GM12878 (cell line): ENCODE measurements at places on chromosomes 4 and X. TPM values are rescaled to one million over a fixed set of nuclear protein-coding genes. Genes with fewer than 3 reads are reported as not detected.

DNA sequence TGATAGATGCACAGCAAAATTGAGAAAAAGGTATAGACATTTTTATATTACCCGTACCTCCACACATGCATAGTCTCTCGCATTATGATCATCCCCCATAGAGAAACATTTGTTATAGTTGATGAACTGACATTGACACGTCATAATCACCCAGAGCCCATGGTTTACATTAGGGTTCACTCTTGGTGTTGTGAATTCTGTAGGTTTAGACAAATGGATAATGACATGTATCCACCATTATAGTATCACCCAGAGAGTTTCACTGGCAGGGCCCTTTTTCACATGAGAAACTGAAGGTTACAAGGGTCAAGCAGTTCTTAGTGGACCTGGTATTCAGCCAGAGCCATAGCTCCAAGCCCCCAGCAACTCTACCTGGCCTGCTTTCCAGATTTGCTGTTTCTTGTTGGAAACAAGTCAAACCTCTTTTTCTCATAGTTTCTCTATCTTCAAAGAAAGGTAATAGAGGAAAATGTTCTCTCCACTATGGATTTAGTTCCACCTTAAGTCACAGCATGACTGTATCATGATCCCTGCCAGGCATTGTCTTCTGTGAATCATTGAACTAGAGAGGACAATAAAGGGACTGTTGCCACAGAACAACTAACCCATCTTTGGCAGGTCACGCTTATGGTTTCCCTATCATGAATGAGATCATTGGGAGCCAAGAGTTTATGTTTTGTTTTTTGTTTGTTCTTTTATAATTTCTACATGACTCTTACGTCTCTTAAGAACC is 64.0 kb downstream of the HHIP start:
- no peak for DNase-seq

AMOT gene
- total RNA-seq = 12.5 and 14.5 TPM in 2 replicates

GRCh38 chr4:121408-122084 is 2.8 kb upstream of the ZNF718 start:
- no peak for DNase-seq

- DNase-seq = no peak
These were observed 4.5 kb upstream of the ZNF330 start for GRCh38 chr4:141216002-141216761.

DNA sequence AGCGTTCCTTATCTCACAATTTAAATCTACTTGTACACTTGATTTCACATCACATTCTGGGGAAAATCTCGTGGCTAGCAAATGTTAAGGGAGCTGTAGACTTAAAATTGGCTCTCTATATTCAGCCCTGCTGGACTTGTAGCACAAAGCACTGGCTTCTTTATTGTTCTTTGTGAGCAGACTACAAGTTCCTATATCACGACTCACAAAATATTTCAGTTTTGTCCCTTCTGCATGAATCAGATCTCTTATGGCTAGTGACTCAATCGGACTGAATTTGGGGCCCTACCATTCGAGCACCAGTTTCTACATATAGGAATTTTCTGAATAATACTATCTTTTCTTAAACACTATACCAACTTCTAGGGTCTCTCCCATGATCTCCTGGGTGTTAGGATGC is 390.1 kb downstream of the ADAM29 start:
- DNase-seq = no peak

NKX3-2 gene
- not detected in 2 replicates for total RNA-seq

DNA sequence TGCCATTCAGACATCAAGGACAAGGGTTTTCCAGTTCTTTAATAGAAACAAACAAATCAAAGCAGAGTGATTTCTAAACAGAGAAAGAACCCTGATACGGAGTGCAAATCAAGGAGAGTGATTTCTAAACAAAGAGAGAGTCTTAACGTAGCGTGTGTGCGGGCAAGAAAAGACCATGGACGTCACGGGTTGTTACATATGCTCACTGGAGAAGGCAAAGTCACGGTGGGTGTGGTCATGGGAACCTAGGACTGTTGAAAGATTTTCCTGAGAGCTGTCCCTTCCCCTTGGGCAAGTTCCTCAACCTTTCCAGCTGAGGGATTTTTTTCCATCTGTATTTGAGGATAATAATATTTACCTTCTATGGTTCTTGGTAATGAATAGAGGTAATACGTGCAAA is 95.0 kb upstream of the SLC34A2 start:
- no peak for DNase-seq

HEPH gene
- total RNA-seq = 0.35 and 0.41 TPM in 2 replicates

UGT2B28 gene
- not detected in 2 replicates for total RNA-seq

GRCh38 chr4:61520681-61521160 is 320.6 kb downstream of the ADGRL3 start:
- DNase-seq = no peak
